ENCODE measurements at places on chromosomes 16 and 17.
A peak's percentile ranks its signal among the peaks of the same experiment; 100 is the strongest.

- DNase-seq = no peak
Measured at GRCh38 chr16:52460639-52461178, 86.2 kb downstream of the TOX3 start.

DNA sequence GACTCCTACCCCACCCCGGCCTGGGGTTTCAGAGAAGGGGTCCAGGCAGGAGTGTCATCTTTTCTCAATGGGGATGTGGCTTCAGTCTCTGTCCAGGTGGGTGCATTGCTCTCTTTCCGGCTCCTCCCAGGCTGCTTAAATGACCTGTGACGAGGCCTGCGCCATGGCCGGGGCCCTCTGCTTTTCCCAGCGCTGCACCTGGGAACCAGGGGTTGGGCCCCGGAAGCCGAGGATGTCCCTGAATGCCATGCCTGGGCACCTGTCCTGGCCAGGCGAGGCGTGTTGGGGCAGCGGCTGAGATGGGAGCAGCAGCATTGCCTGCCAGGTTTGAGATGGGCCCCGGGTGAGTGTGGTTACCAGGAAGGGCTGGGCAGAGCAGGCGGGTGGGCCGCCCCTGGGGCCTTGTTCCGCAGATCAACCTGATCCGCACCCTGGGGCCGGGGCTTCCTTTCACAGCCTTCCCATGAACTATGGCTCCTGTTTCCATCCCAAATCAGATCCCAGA is 147.4 kb downstream of the SEC14L1 start:
- no peak for DNase-seq

DNA sequence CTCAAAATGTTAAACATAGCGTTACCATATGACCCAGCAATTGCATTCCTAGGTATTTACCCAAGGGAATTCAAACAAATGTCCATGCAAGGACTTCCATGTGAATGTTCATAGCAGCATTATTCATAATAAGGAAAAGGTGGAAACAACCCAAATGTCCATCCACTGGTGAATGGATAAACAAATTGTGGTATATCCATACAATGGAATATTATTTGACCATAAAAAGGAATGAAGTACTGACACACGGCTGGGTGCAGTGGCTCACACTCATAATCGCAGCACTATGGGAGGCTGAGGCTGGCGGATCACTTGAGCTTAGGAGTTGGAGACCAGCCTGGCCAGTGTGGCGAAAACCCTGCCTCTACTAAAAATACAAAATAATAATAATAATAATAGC is 24.1 kb upstream of the GOSR2 start:
- no peak for DNase-seq

DNA sequence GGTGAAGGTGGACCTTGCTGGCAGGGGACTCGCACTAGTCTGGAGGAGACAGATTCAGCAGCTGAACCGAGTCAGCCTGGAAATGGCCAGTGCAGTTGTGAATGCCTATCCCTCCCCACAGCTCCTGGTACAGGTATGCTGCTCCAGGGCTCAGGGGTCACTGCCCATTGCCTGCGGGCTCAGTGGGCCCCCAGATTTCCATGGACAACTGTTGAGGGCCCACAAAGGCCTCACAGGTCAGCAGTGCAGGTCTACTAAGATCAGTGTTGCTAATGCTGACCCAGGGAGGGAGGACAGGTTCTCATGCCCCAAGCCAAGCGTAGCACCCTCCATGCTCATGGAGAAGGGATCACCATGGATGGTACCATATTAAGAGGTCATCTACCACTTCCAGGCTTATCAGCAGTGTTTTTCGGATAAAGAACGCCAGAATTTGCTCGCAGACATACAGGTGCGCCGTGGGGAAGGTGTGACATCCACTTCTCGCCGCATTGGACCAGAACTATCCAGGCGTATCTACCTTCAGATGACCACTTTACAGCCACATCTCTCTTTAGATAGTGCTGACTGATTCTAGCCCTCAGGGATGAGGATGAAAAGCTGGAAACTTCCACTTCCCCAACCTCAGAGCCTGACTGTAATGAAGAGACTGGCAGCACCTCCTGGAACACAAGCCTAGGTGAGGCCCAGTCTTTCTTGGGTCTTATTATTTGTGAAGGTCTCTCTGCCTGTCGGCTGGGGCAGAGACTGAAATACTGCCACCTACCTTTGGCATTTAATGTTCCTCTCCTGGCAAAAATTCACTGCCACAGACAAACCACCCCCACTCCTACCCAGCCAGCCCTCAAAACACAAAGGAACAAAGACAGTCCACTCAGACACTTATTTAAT is 7.6 kb downstream of the EME1 start:
- no peak for DNase-seq

DNA sequence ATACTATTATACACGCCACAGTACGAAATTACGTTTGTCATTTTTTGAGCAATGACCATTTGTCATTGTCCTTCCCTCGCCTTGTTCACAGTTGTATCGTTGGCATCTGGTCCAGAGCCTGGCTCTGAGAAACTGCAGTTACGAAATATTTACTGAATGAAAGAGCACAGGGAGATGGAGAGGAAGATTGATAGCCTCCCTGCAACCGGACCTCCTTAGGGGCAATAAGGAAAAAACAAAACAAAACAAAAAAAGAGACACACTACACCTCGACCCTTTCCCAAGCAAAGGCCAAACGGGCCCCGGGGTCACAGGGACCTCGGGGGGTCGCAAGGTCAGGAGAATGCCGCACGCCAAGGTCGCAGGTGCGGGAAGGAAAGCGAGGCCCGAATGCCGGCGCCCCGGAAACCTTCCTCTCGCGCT is 857 bp downstream of the GOT2 start:
- DNase-seq = peak; percentile 8

GRCh38 chr17:80999536-81000333 is 8.1 kb downstream of the CHMP6 start:
- DNase-seq = no peak

GRCh38 chr17:35977509-35977908 is 3.8 kb downstream of the CCL16 start:
- DNase-seq = no peak
